ENCODE measurements at places on chromosomes 1 and 21.

GRCh38 chr1:177315261-177315660 is 144.5 kb downstream of the BRINP2 start:
- no peak for DNase-seq

- DNase-seq, result no peak
Measured at GRCh38 chr1:204493984-204494280, 673 bp downstream of the PIK3C2B start.

- DNase-seq, result no peak
Measured at GRCh38 chr1:221315330-221315729, 426.6 kb downstream of the DUSP10 start.

DNA sequence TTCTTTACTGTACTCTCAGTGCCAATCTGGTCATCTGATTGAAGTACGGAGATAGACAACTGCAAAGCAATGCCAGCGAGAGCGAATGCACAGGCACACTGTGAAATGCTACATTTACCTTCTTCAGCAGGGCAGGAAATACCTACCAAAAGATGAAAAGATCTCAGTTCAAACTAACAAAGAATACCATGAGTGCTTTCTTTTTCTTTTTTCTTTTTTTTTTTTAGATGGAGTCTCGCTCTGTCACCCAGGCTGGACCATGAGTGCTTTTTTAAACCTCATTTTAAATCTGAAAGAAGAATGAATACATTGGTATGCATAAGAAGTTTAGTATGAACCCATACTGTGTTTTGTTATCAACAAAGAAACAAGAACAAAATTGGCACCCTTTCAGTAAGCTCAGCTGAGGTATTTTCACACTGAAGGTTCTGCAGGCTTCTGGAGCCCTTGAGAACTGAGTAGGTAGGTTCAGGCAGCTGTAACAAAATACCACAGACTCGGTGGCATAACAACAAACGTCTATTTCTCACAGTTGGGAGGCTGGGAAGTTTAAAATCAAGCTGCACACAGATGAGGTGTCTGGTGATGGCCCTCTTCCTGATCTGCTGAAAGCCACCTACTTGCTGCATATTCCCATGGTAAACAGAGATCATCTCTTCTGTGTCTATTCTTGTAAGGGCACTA is 1.7 kb upstream of the CHI3L2 start:
- DNase-seq, result no peak

- no peak for DNase-seq
Measured at GRCh38 chr1:185894791-185895190, 160.6 kb downstream of the HMCN1 start.

GRCh38 chr1:27935721-27936120 is 921 bp downstream of the SMPDL3B start:
- no peak for DNase-seq

GRCh38 chr1:117368116-117369108 is 1.2 kb downstream of the MAN1A2 start:
- no peak for DNase-seq

All from HTR-8/SVneo (cell line).